ENCODE measurements at places on chromosomes 2 and 18.
A peak's percentile ranks its signal among the peaks of the same experiment; 100 is the strongest.

DNA sequence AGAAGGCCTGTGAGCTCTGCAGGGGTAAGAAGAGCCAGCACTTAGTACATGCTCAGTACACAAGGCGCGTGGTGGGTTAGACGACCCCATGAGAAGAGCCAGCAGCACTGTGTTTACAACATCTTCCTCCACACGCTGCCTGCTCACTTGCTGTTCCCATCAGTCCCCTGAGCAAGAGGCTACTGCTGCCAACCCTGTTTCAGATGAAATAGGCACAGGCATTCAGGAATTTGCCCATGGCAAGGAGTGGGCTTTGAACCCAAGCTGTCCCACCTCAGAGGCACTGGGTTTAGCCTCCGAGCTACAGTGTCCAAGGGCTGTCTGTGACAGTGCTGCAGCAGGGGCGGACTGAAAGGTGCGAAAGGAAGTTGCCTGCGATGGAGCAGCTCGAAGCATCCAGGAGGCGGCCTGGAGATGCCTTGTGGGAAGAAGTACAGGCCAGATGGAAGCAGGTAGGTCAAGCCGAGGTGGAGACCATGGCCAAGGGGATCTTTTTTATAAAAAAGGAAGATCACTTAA lies 121.5 kb upstream of the PXDN start:
- no peak for DNase-seq

DNA sequence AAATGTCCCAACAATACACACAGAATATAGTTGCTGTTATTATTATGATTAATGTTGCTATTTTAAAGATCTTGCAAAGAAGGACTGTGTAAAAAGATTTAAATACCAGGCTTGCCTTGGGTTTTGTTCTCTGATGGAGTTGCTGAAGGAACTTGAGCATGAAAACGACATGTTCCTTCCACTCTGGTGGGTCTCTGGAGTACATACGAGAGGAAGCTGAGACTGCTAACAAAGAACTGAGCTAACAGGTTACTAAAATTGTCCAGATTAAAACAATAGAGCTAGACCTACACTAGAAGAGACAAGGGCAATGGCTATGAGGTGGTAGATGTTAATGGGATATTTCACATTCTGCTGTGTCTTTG lies 612.2 kb downstream of the TSN start:
- DNase-seq: no peak

DNA sequence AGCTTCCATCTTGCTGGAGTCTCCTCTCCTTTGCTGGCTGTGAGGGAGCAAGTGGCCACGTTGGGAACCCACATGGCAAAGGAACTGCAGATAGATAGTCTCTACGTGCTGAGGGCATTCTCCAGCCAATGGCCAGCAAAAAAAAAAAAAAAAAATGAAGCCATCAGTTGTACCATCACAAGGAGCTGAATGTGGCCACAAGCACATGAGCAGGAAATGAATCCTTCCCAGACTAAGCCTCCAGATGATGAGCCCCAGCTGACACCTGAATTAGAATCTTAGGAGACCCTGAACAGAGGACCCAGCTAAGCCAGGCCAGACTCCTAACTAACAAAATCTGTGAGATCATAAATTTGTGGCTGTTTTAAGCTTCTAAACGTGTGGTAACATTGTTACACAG lies 57.9 kb downstream of the SPIRE1 start:
- no peak for DNase-seq

DNA sequence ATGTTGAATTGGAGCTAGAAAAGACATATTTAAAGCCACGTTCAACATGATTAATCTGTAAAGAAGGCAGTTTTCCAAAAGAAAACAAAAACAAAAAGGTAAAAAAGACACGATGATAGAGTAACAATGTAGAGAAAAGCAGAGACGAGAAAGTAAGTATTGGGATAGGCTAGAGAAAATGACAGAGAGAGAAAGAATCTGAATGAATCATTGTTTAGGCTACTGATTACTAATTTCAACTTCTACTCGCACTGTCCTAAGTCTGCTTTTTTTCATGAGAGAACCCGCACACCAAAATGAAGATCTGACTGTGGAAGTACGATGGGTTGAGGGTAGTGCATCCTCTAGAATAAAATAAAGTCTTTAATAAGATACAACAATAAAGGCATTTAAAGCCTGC lies 1599.2 kb upstream of the TMEFF2 start:
- DNase-seq: no peak

DNA sequence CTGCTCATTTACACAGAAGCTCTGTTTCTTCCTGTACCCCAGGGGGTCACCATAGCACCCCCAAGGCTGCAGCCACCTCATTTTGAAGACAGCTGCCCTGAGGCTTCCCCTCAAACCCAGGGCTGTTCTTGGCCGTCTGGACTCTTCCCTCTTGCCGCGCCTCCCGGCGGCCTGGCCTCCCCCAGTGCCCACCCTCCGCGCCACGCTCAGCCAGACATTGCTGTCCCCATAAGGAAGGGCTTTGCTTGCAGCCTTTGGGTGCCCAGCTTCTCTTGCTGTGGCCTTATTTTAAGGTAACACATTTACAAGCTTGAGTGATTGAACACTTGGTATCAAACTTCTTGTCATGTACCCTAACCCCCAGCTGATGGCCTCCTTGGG lies 79.0 kb downstream of the STPG4 start:
- no peak for DNase-seq

DNA sequence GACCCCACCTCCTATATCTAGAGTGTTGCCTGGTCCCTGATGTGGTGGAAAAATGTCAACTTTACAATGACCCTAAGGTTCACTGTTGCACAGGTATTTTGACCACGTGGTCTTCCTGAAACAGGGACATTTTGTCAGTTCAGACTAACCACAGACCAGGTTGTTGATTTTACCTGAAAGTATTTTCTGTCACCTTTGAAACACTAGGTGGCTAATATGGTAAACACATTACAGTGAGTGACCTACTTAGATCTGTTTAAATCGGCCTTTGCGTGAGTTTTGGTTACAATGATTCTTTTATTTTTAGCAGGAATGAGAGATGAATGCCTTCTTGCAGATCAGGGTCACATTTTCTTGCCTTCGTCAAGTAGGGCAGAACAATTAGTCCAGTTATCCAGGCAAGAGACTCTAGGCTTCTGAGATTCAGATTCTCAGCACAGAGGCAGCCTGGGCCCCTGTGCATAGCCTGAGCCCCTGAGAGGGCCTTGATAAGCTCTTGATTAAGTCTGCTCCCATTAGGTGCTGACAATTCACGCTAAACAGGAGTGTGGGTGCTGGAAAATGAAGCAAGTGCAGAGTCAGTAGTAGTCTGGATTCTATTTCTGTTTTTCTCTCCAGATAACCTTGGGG lies 226.2 kb downstream of the KCNS3 start:
- no peak for DNase-seq

DNA sequence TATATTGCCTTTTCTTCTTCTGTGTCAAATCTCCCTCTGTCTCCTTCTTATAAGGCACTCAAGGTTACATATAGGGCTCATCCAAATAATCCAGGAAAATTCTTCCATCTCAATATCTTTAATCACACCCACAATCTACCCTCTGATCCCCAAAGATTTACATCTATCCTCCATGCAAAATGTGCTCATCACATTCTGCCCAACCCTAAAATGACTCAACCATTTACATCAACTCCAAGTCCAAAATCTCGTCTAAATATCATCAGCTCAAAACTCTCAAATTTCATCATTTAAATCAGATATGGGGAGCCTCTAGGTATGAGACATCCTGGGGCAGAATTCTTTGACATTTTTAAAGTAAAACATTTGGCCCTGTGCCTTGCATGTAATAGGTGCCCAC lies 1349.8 kb downstream of the SUCLG1 start:
- DNase-seq: no peak

GRCh38 chr2:122977580-122977979 lies 1047.5 kb upstream of the CNTNAP5 start:
- no peak for DNase-seq

DNA sequence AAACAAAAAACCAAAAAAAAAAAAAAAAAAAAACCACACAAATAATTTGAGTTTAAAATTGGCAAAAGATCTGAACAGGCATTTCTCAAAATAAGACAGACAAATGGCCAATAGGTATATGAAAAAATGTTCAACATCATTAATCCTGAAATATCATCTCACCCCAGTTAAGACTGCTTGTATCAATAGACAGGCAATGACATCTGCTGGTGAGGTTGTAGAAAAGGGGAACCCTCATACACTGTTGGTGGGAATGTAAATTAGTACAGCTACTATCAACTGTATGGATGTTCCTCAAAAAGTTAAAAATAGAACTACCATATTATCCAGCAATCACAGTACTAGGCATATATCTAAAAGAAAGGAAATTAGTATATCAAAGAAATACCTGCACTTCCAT lies 523.1 kb downstream of the XIRP2 start:
- DNase-seq: no peak

GRCh38 chr2:149826471-149827125 lies 239.0 kb upstream of the MMADHC start:
- no peak for DNase-seq

GRCh38 chr18:48923746-48924629 lies 26.8 kb downstream of the SMAD7 start:
- DNase-seq: peak; percentile 31

DNA sequence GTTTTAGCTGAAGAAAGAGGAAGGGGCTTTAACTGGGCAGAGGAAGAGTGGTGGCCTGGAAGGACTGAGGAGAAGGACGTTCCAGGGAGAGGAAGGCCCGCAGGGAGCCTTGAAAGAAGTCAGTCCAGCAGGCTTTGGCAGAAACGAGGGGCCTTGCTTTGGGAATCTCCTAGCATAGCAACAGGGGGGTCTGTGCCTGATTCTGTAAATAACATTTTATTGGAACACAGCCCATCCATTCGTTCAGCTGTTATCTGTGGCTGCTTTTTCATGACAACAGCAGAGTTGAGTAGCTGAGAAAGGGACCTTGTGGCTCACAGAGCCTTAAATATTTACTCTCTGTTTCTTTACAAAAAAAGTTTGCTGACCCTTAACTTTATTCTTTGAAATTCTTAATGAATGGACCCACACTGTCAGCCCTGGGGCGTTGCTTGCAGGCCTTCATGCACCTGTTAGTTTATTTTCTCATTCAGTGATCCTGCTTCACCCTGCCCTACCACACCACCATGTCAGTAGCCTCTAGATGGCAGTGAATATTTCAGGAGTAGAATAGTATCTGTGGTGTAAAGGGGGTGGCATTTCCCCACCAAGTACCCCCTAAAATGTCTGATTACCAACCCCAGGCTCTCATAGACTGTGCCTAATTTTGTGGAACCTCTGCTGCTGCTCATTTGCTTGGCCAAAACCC lies 61.0 kb downstream of the MGAT5 start:
- DNase-seq: no peak

DNA sequence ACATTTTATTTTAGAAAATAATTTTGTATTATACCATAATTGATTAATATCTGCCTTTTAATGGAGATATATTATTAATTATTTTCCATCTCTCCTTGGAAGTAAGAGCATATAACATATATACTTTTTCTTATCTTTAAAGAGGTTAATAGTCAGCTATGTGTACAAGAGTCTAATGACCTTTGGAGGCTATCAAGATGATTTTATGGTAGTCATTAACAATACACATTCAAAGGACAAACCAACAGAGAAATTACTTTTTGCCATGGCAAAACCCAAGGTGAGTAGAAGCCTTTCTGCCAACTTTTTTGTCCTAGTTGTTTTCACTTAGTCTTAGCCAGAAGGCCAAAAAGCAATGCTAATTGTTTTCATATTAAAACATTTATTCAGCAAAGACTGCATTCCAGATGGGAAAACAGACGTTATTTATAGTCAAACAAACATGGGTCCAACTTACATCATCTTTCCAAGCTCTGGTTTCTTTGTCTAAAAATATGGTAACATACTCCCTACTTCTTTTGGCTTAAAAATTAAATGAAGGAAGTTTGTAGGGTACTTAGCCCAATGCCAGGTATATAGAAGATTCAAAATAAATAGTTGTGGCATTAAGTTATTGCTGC lies 9.6 kb upstream of the DYNC2LI1 start:
- no peak for DNase-seq

- DNase-seq: no peak
Observed at GRCh38 chr18:36312806-36313395, 15.4 kb downstream of the FHOD3 start.

DNA sequence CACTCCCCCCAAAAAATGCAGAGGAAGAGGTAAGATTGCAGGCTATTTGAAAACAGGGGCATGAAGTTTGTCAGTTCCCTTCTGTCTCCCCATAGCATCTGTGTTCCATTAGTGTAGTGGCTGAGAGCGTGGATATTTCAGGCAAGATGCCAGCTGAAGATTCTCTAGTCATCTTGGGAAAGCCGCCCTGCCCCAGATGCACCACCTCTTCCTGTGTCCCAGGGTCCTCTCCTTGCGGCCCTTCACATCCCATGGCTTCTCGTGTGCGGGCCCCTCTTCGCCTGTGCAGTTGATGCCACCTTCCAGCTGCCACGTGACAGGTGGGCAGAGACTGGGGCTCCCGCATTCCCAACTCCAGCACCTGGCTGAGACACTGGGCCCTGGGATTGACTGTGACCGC lies 16.1 kb downstream of the TMEM127 start:
- no peak for DNase-seq

DNA sequence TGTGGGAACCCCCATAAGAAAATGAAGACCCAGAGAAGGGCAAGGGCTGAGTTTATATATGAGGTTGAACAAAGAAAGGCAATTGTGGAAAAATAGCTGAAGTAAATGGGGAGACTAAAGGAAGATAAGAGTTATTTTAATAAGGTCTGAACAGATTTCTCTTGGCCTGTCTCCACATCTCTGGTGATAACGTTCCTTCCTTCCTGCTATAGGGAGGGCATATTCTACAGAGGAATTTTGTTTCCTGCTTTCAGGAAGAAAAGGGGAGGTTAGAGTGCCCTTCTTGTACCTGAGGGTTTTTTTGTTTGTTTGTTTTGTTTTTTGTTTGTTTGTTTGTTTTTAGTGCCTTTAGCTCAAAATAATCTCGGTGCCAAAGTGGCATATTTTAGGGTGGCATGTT lies 31.6 kb downstream of the MOGAT1 start:
- DNase-seq: no peak

DNA sequence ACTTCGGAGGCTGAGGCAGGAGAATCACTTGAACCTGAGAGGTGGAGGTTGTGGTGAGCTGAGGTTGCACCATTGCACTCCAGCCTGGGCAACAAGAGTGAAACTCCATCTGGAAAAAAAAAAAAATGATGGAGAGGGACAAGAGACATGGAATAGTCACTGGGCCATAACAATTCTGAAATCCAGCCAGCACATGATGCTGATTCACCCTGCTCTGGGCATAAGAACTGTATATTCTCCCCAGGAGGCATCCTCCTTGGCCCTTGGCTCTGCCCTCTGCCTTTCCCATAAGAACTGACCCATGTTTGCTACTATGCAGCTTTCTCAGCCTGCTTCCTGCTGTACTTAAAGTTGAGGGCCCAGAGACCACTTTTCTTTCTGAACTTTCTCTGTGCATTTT lies 297.7 kb downstream of the GBX2 start:
- DNase-seq: no peak

DNA sequence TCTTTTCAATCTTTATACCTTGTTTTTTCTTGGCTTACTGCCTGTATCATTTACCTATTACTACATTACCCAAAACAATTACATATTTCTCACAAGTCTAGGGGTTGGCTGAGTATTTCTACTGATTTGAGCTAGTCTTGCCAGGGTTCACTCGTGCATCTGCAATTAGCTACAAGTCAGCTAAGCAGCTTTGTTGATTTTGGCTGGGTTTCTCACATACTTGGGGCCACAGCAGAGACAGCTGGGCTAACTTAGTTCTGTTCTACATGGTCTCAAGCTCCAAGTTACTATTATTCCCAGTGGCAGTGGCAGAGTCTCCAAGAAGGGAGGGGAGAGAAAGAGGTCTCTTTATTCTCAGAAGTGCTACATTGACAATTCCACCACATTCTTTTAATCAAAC lies 54.7 kb upstream of the SP5 start:
- peak; percentile 18 for DNase-seq
